Liver (tissue), 10 donors: ENCODE measurements at places on chromosomes 2 and 18. TPM values are rescaled to one million over a fixed set of nuclear protein-coding genes. Genes with fewer than 3 reads are reported as not detected.

Gene MALL
- 1.6 TPM for polyA plus RNA-seq

Gene COL6A3
- 10.1 TPM for polyA plus RNA-seq

Gene TCF7L1
- 6.0 TPM for polyA plus RNA-seq

Gene ITGA6
- polyA plus RNA-seq: 7.3 TPM

Gene CNGA3
- not detected for polyA plus RNA-seq

Gene PHLPP1
- 6.8 TPM for polyA plus RNA-seq

Gene ALPG
- polyA plus RNA-seq: not detected

Gene OTOF
- 0.07 TPM for polyA plus RNA-seq

Gene IL36G
- polyA plus RNA-seq: not detected

Gene LYG2
- polyA plus RNA-seq: 0.31 TPM
